IMR-90 (cell line): ENCODE measurements at places on chromosomes 3 and 15.
A peak's percentile ranks its signal among the peaks of the same experiment; 100 is the strongest.

DNA sequence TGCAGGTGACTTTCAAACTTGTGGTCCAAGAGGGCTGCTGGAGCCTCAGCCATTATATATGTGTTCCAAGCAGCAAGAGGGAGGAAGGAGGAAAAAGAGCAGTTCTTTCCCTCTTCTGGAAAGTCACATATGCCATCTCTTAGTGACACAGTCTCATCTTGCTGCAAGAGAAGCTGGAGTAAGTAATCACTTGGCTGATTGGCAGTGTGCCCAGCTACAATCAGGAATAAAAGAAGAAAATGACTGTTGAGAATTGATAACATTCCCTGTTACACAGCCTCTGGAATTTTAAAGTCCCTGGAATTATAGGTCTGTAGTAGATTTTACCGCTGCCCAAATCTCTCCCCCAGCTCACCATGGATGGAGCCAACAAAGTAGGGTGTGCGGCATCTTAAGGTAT lies 31.4 kb upstream of the LYZL4 start:
- DNase-seq: no peak
- no peak overlapping the region for H3K27ac ChIP-seq
- peaks cover 11% of the 10 kb centered on the region for H3K27me3 ChIP-seq
- H3K4me3 ChIP-seq: no peak overlapping the region

DNA sequence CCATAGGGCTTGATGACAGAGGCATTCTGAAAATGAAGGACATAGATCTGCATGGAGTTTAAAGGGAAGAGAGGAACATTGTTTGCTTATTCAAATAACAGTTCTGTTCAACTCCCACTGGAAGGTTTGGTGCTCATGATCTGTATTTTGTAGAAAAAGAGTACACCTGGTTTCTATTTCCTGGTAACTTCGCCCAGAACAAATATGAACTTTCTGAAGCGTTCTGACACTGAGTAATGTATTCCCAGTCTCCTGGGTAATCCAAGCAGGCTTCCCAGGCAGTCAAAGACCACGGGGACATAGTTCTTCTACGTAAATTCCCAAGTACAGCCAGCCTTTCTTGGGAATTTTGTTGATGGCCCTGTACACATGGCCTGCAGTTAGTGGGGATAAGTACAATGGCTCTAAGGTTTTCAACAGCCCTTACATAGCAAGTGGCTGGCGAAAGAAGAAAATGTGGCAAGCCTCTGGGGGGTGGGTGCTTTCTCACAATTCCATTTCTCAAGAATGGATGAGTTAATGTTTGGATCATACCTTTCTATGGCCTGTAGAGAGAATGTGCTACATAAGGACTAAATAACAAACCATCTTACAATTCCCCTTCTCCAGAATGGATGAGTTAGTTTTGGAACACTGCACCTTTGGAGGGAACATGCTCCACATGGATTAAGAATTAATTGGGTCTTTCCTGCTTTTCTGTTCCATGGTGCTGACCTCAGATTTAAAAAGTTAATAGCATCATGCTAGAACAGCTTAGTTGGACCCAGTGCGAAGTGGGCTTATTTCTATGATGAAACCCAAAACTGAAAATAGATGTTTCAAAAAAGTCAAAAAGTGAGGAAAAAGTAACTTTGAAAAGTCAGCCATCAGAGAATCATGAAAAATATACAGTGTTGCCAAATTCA lies 52.7 kb downstream of the COL6A6 start:
- H3K36me3 ChIP-seq: no peaks in the 10 kb centered on the region
- no peaks in the 10 kb centered on the region for H3K4me1 ChIP-seq
- no peak overlapping the region for H3K4me3 ChIP-seq

GRCh38 chr15:63178034-63178433 lies 11.4 kb upstream of the RAB8B start:
- H3K4me3 ChIP-seq: no peak overlapping the region
- no peaks in the 10 kb centered on the region for H3K36me3 ChIP-seq
- H3K27ac ChIP-seq: no peak overlapping the region
- DNase-seq: no peak
- peaks cover 4% of the 10 kb centered on the region for H3K4me1 ChIP-seq

DNA sequence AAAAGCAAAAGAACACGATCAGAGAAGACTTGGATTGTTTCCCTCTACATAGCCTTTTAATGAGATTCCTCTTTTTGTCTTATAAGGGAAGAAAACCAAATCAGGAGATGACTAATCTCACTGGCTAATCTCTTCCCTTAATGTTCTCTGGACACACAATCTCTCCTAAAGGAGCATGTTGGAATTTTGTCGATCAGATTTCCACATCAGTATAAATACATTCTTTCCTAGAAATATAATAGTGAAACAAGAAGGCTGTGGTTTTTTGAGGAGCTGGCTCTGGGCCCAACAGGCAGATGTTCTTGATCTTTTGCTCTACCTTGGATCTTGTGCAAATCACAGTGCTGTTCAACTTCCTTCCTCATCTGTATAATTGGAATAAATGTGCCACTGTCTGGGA lies 94.0 kb downstream of the GTPBP8 start:
- peaks cover 3% of the 10 kb centered on the region; the same call in 1 of the 2 replicates for H3K4me1 ChIP-seq
- peak; percentile 88 for DNase-seq
- peak overlapping the region; percentile 68; the same call in 1 of the 2 replicates for H3K27ac ChIP-seq
- peaks cover 14% of the 10 kb centered on the region for H3K27me3 ChIP-seq
- no peaks in the 10 kb centered on the region for H3K36me3 ChIP-seq

GRCh38 chr3:195224980-195225580 lies 45.9 kb downstream of the XXYLT1 start:
- H3K36me3 ChIP-seq: peaks cover 7% of the 10 kb centered on the region
- no peaks in the 10 kb centered on the region for H3K27me3 ChIP-seq
- no peak overlapping the region for H3K27ac ChIP-seq
- DNase-seq: no peak
- H3K4me3 ChIP-seq: no peak overlapping the region
- peaks cover 8% of the 10 kb centered on the region for H3K4me1 ChIP-seq

DNA sequence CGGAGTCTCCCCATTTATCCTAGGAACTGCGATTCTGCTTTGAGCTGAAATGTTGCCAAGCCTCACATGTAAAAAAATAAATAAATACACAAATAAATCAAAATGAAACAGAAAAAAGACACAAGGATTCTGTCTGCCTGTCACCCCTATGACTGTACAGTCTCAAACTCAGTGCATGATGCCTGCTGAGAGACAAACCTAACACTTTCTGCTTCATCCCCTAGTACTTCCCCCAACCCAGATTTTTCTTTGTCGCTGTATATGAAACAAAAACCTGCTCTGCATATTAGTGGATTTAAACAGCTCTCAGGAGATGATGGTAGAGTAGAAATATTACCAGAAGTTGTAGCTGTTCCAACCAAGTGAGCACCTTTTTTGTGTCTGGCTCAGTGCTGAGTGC lies 530.7 kb upstream of the CFAP20DC start:
- H3K27me3 ChIP-seq: no peaks in the 10 kb centered on the region
- no peaks in the 10 kb centered on the region for H3K36me3 ChIP-seq
- H3K4me3 ChIP-seq: no peak overlapping the region
- DNase-seq: no peak
- H3K4me1 ChIP-seq: no peaks in the 10 kb centered on the region

GRCh38 chr3:46359733-46360493 lies 6.0 kb downstream of the CCR2 start:
- H3K4me3 ChIP-seq: no peak overlapping the region
- DNase-seq: peak; percentile 21
- no peak overlapping the region for H3K27ac ChIP-seq
- no peaks in the 10 kb centered on the region for H3K36me3 ChIP-seq
- no peaks in the 10 kb centered on the region for H3K4me1 ChIP-seq

- H3K27me3 ChIP-seq: no peaks in the 10 kb centered on the region
- H3K4me1 ChIP-seq: peaks cover 2% of the 10 kb centered on the region; the same call in 1 of the 2 replicates
- H3K4me3 ChIP-seq: no peak overlapping the region
- no peak overlapping the region for H3K27ac ChIP-seq
- no peak for DNase-seq
- H3K36me3 ChIP-seq: no peaks in the 10 kb centered on the region; the same call in 1 of the 2 replicates
Measured at GRCh38 chr3:114582929-114583328, 289.1 kb downstream of the TIGIT start.

DNA sequence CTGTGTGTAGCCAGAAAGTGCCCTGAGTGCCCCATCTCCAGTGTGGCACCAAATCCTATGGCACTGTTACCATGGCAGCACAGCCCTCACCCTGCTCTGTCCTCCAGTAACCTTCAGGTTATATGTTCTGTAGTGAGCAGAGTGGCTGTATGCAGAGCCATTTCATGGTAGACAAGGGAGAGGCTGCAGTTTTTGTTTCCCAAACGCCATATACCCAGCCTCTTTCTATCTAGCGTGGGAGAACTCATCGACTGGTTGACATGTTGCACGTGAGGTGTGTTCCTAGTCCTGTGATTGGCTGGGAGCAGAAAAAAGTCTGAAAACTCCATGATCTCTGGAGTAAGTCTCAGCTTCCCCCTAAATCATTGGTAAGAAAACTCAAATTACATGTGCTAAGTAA lies 2.0 kb downstream of the SIDT1 start:
- H3K27me3 ChIP-seq: peaks cover 56% of the 10 kb centered on the region
- H3K36me3 ChIP-seq: no peaks in the 10 kb centered on the region
- no peak overlapping the region for H3K4me3 ChIP-seq
- no peaks in the 10 kb centered on the region for H3K4me1 ChIP-seq
- no peak overlapping the region for H3K27ac ChIP-seq

DNA sequence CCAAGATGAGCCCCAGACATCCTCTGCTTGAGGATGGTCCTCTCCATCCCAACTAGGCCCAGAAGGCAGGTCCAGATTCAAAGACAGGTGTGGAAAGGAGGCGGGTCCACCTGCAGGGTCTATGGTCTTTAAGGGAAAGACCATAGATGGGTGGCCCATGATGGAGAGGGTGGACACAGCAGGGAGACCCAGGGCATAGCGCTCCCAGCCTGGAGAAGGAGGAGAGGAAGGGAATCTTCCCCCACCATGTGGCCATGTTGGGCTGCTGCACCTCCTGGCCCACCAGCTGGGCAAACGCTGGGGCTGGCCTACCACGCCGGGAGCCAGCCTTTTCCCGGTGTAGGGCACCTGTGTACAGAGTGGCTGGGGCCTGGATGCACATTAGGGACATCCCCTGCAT lies 265.2 kb upstream of the TLE3 start:
- H3K36me3 ChIP-seq: no peaks in the 10 kb centered on the region
- H3K27ac ChIP-seq: no peak overlapping the region
- no peaks in the 10 kb centered on the region for H3K4me1 ChIP-seq
- peaks cover 25% of the 10 kb centered on the region; the same call in 1 of the 2 replicates for H3K27me3 ChIP-seq
- no peak overlapping the region for H3K4me3 ChIP-seq
- DNase-seq: peak; percentile 18

DNA sequence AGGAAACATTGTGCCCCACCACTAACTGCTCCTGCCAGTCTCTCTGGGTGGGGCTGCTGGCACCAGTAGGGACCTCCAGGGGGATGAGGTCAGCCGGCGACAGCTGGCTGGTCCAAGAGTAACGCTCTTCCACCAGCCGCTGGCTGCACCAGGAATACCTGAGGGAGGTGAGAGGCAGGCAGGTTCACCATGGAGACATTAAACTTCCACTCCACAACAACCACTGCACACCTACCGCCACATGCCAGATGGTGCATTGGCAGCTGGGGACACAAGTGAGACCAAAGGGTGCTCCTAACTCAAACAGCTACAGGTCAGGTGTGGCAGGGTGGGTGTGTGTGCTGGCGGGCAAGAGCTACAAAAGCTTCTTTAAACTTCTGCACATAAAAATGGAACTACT lies 4.5 kb downstream of the POLG start:
- H3K27me3 ChIP-seq: no peaks in the 10 kb centered on the region
- DNase-seq: no peak
- H3K4me1 ChIP-seq: peaks cover 11% of the 10 kb centered on the region; the same call in 1 of the 2 replicates
- H3K27ac ChIP-seq: no peak overlapping the region
- H3K4me3 ChIP-seq: no peak overlapping the region

DNA sequence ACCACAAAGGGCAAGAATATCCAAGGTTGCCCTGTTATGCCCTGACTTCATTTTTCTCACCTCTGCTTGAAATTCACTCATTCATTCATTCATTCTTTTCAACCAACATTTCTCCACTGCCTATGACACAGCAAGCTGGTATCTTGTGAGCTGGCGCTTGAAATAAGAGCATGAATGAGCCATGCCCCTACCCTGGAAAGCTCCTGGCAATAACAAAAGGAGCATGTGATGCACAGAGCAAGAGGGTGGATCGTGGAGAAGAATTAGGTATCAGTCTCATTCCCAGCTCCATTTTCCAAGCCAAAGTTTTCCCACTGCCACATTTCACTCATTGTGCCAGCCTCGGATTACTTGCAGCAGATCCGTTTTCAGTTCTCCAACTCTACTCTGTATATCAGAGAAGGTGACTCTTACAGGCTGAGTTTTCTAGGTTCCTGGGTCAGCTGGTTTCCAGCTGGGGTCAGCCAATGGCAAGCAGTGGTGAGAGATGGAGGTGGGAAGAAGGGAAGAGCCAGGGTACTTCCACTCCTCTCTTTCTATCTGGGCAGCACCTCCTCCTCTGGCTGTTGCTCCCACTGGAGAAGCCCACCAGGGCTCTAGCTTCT lies 144.8 kb downstream of the SUCLG2 start:
- no peak overlapping the region for H3K27ac ChIP-seq
- H3K27me3 ChIP-seq: no peaks in the 10 kb centered on the region
- H3K4me1 ChIP-seq: no peaks in the 10 kb centered on the region
- H3K4me3 ChIP-seq: no peak overlapping the region
- peak; percentile 6 for DNase-seq

GRCh38 chr15:69014454-69014853 lies at the start of gene NOX5:
Gene NOX5, plus strand, starts transcription at chr15:69014695. Its CDS starts 41 bp downstream, at chr15:69014736.
- H3K4me1 ChIP-seq: peaks cover 5% of the 10 kb centered on the region
- H3K27me3 ChIP-seq: peaks cover 7% of the 10 kb centered on the region; the same call in 1 of the 2 replicates
- H3K27ac ChIP-seq: no peak within 1 kb of the TSS
- peak; percentile 41 for DNase-seq
- no peaks in the 10 kb centered on the region for H3K36me3 ChIP-seq

DNA sequence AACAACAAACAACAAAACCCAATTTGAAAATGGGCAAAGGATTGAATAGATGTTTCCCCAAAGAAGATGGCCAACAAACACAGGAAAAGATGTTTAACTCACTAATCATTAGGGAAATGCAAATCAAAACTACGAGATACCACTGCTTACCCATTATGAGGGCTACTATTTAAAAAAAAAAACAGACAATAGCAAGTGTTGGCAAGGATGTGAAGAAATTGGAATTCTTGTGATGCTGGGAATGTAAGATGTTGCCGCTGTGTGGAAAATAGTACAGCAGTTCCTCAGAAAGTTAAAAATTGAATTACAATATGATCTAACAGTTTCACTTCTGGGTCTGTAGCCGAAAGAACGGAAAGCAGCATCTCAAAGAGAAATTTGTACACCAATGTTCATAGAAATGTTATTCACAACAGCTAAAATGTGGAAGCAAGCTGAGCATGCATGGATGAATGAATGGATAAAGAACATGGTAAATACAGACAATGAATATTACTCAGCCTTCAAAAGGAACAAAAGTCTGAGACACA lies 121.9 kb downstream of the CHSY1 start:
- H3K27ac ChIP-seq: no peak overlapping the region
- no peaks in the 10 kb centered on the region for H3K36me3 ChIP-seq
- H3K27me3 ChIP-seq: no peaks in the 10 kb centered on the region

DNA sequence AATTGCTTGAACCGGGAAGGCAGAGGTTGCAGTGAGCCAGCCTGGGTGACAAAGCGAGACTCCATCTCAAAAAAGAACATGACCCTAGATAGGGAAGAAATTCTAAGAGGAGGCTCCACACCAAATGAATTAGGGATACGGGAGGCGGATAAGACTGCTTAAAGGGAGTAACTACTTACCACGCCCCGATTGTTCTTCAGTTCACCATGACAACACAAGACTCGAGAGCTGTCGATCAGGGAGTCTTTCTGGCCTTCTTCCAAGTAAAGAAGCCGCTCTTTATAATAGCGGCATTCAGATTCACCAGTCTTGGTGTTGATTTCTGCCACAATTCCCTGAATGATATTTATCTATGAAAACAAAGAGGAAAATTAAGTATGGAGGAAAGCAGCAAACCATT lies 53.9 kb upstream of the TASOR start:
- no peak for DNase-seq
- no peaks in the 10 kb centered on the region for H3K27me3 ChIP-seq
- peaks cover 2% of the 10 kb centered on the region; the same call in 1 of the 2 replicates for H3K36me3 ChIP-seq
- no peaks in the 10 kb centered on the region for H3K4me1 ChIP-seq
- H3K27ac ChIP-seq: no peak overlapping the region
